ENCODE measurements at places on chromosomes 2 and 18.

DNA sequence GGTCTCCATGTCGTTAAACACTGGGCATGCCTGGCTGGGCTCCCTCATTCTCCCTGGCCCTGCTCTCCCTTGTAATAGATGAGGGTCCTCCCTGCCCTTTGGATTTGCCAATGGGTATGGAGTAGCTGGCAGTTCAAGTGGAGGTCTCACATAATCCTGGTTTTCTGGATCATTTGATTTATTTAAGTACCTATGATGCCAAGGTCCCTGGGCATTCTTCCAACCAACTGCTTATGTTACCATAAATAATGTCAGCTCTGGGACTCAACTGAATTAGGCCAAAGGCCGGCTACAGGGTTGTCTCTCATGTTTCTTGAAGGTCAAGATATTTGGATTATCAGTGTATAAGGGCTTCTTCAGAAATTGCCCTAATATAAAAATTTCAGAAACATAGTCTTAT lies 104.9 kb upstream of the LYPD6 start:
- no peak for DNase-seq

DNA sequence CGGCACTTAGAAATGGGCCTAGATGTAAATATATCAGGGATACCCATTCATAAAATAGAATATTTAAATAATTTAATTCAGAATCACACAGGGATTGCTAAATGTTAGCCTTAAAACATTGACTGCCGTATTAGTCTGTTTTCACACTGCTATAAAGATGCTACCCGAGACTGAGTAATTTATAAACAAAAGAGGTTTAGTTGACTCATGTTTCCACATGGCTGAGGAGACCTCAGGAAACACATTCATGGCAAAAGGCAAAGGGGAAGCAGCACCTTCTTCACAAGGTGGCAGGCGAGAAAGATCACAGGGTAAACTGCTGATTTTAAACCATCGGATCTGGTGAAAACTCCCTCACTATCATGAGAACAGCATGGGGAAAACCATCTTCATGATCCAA lies 223.6 kb upstream of the GULP1 start:
- DNase-seq, result no peak

GRCh38 chr2:86633155-86633651 lies 9.5 kb upstream of the RNF103 start:
- no peak for DNase-seq

- no peak for DNase-seq
These were observed 355.0 kb upstream of the CHST9 start for GRCh38 chr18:27540111-27540510.

- DNase-seq, result no peak
These were observed 19.0 kb downstream of the CABYR start for GRCh38 chr18:24157855-24158254.

GRCh38 chr2:38294597-38294996 lies 82.5 kb downstream of the ATL2 start:
- DNase-seq, result no peak

DNA sequence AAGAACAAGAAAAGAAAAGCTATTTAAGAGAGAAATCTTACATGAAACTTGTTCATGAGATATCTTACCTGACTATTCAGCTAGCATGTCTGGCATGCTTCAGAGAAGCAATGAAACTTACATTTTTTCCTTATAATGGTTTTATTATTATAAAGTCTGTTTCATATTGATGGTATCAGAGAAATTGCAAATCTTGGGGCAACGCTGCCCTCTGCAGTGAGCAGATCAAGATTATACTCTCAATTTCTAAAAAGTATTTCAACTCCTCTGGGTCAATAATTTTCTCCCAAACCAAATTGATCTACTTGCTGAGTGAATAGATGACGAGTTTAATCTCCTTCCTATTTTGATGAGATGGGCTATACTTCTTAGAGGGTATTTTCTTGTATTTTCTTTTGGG lies 235.6 kb downstream of the NUP35 start:
- DNase-seq, result no peak

DNA sequence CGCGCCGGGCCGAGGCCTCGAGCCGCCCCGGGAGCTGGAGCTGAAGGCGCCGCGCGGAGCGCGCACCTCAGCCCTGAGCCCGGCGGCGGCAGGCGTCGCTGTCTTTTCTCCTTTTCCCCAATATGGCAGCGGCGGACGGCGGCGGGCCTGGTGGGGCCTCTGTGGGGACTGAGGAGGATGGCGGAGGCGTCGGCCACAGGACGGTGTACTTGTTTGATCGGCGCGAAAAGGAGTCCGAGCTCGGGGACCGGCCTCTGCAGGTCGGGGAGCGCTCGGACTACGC lies 369 bp downstream of the SMCHD1 start:
- DNase-seq, result no peak

DNA sequence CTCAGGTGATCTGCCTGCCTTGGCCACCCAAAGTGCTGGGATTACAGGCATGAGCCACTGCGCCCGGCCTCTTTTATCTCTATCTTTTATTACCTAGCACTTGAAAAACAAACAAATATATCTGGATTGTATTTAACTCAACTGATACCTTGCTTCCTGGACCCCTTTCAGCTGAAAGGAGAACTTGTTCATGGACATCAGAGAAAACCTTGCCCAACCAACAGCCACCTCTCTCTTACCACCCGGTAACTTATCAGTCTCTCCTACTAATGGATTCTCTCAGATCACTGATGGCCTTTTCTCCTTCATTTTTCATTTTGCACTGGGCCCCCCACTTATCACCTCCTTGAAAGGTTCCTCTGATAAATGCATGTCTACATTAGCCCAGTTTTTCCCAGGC lies 6.7 kb downstream of the RETSAT start:
- no peak for DNase-seq

DNA sequence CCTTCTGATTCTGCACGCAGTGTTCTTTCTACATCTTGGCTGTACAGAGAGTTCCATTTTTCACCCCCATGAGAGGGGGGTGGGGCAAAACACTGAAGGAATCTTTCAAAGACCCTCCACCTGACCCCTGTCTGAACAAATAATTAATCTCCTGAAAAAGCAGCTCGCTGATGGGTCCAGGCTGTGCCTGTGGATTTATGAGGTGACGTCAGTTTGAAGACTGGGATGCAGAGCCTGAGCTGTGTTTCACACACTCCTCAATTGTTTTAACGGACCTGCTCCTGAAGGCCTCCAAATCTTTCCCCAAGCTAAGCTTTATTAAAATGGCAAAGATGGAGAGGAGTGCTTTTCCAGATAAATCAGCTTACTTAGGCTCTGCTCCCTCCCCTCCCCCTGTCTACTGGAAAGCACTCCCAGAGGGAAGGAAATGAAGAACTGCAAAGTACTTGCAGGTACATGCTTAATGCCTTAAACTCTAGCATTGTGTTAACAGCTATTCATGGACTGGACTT lies 390.2 kb upstream of the TNP1 start:
- no peak for DNase-seq

GRCh38 chr2:233422050-233422639 lies 67.9 kb downstream of the DGKD start:
- peak; percentile 26 for DNase-seq

DNA sequence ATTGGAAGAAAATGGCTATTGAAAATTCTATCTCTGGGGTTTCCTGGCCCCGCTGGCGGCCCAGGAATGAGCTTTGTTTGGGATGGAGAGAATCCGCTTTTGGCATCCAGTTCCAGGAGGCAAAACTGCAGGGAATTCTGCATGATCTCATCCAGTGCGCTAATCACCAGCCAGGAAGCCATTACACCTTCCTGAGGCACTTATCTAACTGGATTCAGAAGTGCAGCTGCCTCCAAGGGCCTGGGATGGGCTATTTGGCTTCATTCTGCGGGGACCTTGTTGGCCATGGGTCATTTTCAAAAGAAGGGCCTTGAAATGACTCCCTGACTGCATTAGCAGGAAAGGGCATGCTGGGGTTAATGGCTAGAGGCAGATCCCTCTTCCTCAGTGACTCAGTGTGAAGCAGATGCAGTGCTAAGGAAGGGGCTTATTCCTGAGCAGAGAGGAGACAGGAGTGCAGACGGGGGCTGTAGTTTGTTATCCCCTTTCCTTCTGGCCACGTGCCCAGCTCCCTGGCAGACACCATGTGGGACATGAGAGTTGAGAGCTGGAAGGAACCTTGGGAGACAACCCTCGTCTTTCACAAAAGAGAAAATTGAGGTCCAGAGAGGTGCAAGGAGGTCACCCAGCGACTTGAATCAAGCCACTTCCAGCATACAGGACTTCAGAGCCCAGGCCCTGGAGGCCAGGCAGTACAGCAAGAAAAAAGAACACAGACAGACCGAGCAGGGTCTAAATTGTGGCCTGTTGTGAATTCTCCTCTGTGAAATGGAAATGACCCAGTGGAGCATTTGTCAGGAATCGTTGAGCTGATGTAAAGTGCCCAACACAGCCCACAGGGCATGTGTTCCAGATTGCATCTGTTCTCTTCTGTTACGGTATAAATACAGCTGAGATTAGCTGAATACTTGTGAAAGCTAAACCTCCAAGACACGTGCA lies 161.8 kb downstream of the PRKCE start:
- DNase-seq, result no peak

Measured in stimulated activated CD4-positive, alpha-beta T cell treated with anti-CD3 and anti-CD28 coated beads, Interleukin-12 subunit alpha, Interleukin-12 subunit beta, amount 100 ng/mL, for 24 hours (primary cell).